ENCODE measurements at places on chromosomes 1 and 21. TPM values are rescaled to one million over a fixed set of nuclear protein-coding genes. Genes with fewer than 3 reads are reported as not detected.

CSRP1 gene
- total RNA-seq: 823 TPM

FAM72C gene
- not detected for total RNA-seq

LAMB3 gene
- total RNA-seq: 348 TPM

PTAFR gene
- 1.8 TPM for total RNA-seq

FAAH gene
- 16.6 TPM for total RNA-seq

SPRR3 gene
- total RNA-seq: not detected

IFI44L gene
- 8.6 TPM for total RNA-seq

CD244 gene
- not detected for total RNA-seq

CR2 gene
- total RNA-seq: not detected

SPRR1A gene
- total RNA-seq: not detected

SH2D1B gene
- not detected for total RNA-seq

OR2M3 gene
- not detected for total RNA-seq

CCDC17 gene
- total RNA-seq: 1.3 TPM

GPA33 gene
- not detected for total RNA-seq

DIRAS3 gene
- total RNA-seq: 0.38 TPM

FOXO6 gene
- 0.67 TPM for total RNA-seq

HFM1 gene
- 0.79 TPM for total RNA-seq

All from kidney epithelial cell (primary cell).